Substantia nigra (tissue), 51 donors: ENCODE measurements at places on chromosomes 12 and 14.

DNA sequence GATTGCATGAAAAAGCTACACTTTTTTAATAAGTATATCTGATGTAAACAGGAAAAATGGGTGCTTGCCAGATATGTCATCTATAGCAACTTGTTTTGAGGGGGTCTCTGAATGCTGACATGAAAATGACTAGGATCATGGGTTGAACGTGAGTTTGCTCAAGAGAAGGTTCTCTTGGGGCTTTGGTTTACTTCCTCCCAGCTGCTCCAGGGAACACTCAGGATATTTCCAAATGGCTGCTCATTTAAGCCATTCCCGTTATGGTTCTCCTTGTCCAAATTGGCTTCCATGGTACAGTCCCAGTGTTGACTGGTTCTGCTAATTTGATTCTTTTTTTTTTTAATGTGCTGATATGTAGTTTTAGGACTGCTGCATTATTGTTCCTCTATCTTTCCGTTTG is 118.3 kb downstream of the ETV6 start:
- no peak for DNase-seq

DNA sequence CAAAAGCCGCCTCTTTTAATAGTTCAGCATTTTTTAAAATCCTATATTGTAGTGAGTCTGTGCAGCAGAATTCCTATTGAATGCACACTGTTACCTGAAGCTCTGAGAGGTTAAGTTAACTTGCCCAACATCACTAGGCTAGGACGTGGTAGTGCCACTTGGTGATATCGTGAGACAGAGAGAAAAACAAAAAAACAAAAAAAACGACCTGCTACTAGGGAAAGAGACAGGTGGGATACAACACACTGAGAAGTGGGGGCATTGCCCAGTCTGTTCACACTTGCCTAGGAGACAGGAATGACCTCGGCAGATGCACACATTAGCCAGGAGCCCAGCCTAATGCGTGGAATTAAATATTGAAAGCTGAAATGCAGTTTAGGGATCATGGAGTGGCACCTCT is 129.7 kb upstream of the CCND2 start:
- DNase-seq, result no peak

DNA sequence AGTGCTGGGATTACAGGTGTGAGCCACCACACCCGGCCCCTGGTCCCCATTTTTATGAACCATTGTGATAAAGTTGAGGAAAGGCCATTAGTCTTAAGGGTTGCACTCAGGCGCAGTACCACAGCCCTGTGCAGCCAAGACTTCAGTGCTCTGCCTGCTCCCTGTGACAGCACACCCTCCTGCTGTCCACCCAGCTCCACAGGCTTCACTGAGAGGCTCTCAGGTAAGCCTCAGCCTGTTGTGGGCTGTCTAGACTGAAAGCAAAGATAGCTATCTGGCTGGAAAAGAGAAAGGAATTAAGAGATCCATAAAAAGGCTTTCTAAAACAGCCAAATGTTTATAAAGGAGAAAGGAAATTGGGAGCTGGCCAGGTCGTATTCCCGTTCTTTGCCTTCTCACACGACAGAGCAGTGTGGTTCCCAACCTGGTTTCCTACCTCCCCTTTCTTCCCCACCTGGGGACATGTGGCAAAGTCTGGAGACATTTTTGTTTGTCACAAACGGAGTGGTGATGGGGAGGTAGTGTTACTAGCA is 19.1 kb upstream of the DNM1L start:
- no peak for DNase-seq

DNA sequence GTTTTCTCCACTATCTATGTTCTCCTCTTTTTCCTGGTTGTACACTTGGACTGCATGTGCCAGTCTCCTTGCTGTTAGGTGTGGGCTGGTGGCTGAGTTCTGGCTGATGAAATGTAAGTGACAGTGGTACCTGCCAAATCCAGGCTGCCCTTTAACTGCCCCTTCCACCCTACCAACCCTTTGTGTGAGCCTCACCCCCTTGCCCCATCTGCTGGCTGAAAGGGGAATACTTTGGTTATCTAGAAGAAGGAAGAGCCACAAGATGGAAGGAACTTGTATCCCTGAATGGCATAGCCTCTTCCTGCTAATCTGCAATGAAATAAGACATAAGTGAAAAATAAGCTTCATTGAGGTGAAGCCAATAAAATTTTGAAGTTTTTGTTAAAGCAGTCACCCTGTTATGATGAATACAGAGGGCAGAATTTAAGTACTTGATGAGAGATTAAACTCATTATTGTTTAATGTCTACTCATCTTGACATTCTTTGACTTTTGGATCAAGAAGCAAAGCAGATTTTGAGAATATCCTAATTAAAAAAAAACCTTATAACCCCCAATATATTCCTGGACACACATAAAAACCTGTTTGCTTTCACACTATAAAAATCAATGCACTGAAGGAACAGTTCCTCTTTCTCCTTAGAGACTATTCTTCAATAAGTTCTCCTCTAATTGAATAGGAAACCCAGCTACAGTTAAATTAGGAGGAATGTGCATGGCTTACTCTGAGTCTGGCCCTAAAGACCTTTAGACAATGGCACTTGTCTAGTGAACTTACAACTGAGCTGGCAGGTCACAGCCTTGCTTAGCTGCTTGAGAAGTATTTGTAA is 262.6 kb upstream of the BTG1 start:
- no peak for DNase-seq

DNA sequence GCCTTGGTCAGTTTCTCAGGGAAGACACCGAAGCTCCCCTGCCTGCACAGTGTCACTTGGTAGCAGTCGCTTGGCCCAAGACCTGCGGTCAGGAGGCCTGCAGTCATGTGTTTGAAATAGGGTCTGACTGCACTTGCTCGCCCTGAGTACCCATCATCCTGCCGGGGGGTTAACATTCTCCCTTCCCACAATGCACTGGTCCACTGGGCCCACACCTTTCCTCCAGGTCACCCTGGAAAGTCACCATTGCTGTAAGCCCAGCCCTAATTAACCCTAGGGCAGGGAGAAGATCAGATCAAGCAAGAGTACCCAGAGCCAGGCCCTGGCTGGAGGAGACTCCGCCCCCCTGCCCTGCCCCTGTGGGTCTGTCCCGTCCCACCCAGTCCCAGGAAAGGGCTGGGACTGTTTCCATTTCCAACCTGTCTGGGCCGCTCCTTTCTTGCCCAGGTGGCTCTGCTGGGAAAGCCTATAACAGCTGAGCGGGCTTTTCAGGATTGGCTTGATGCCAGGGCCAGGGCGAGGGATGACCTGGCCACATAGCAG is 87.1 kb downstream of the ZFP36L1 start:
- no peak for DNase-seq

DNA sequence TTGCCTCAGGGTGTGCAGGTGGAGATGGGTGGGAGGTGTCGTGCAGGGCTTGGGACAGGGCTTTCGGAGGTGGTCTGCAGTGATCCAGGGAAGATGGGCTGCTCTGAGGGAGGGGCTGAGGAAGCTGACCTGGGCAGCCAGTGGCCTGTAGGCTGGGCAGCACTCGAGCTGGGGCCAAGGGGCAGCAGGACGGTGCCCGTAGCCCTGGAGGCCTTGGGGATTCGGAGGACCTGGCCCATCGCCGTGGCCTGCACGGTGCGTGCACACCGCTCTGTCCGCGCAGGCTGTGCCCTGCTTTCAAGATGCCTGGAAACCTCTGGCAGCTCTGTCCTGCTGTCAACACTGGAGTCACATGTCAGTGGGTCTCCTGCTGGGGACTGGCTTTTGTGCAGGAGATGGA is 9.1 kb downstream of the PACS2 start:
- no peak for DNase-seq

- DNase-seq, result no peak
Measured at GRCh38 chr12:3199551-3200031, 122.4 kb downstream of the TSPAN9 start.

GRCh38 chr12:106831699-106832098 is 57.2 kb downstream of the RIC8B start:
- DNase-seq, result no peak

DNA sequence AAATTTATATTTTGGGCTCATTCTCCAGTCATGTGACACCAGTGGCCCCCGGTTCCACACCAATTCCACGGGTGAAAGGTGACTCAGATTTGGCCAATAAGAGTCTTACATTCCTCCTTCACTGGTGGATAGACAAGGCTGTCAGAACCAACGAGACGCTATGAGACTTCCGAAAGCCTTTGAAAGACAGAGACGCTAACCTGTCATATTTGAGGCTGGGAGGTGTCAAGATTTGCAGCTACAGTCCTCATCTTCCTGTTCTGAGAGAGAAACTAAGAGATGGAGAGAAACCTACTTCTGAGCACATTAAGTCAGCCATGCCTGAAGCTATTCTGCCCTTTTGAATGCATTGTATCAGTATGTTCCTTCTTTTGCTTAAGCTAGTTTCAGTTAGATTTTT is 171.2 kb downstream of the FLRT2 start:
- DNase-seq, result no peak

GRCh38 chr12:24705741-24706358 is 243.1 kb downstream of the BCAT1 start:
- no peak for DNase-seq

DNA sequence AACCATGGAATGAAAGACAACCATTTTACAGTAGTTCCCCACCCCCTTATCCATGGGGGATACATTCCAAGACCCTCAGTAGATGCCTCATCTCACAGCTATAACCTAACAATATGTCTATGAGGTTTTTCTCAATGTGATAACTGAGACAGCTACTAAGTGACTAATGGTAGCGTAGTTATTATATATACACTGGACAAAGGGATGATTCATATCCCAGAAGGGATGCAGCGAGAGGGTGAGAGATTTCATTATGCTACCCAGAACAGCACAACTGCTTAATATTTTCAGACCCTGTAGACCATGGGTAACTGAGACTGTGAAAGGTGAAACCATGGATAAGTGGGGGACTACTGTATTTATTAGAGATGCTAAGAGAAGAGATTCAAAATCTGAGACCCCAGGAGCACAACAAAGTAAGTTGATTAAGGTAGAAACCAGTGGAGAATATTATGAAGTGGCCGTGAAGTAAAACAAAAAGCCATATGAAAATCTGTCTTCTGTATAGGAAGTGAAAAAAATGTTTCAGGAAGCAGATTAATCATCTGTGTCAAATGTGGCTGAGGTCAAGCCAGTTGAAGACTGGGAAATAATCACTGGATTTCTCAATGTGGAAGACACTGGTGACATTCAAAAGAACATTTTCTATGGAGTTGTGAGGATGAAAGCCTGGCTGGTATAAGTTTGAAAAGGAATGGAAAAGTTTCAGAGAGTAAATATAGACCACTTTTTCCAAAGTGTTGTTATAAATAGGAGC is 77.2 kb downstream of the RPL10L start:
- no peak for DNase-seq

DNA sequence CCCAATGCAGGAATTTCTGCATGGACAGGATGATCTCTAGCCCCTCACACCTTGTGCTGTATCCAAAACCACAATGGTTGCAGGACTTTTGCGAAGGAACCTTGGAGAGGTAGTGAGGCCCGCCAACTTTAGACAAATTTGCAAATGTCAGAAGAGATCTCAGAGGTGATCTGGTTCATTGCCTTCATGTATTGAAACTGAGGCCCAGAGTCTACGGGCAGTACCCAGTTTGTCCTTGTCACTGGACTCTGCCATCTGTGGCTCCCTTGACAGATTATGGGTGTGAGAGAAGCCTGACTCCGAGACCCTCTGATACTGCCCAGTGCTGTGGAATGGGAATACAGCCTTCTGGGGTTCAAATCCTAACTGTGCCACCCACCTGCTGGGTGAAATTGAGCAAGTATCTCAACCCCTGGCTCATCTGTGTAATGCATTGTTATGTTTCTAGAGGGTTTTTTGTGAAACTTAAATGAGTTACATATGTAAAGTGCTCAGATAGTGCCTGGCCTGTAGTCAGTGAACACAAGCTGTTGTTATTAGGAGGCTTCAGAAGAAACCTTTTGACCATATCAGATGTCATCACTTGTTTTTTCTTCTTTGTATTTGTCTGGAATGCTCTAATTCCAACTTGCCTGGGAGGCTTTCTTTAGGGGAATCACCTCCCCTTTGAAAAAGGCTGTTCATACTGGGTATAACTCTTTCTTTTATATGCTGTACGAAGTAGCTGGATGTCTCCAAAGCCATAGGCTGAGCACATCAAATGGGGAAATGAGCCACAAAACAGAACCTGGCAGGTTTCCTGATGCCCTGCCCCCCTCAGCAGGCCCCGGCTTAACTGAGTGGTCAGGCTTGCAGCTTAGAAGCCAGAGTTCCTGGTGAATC is 71.4 kb upstream of the SRSF5 start:
- DNase-seq, result peak; percentile 50

- DNase-seq, result no peak
Measured at GRCh38 chr14:23566112-23566777, 1.3 kb downstream of the AP1G2 start.

DNA sequence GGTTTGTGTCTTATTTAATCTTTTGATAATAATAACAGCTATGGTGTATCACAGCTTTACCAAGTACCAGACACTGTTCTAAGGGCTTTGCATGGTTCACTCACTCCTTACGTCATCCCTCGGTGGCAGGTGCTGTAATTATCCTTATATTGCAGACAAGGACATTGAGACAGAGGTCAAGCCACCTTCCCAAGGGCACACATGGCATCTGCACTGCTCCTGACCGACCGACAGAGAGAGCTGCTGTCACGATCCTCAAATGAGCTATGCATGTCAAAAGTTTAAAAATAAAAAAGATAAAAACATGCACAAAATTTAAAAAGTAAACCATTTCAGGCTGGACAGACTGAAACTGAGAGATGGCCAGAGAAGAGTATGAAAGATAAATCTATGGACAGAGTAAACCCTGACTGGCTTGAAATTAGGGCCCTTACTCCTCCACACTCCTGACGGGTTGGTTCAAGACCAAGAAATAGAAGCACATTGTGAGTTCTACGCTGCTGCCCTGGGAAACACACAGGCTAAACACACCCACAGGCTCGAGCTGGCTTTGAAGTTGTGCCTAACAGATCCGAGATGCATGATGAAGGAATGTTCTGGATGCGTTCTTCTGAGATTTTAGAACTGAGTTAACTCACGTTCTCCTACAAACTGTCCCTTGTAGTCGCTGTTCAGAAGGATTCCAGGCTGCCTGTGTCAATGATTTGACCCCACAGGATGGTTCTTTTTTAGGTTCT is 268.7 kb downstream of the ZFP36L1 start:
- no peak for DNase-seq

DNA sequence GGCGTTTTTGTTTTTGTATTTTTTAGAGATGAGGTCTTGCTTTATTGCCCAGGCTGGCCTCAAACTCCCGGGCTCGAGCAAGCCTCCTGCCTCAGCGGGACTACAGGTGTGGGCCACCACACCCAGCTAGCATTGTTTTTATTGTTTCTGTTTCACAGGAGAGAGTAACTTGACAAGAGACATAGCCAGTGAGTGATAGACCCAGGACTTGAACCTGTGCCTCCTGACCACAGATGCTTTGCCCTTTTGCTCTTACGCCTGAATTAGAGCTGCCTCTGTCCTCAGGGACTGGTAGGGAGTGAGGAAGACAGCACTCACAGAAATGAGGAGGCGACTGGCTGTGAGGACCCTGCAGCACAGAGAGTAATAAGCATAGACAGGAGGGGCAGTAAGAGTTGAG is 2.3 kb downstream of the EVL start:
- DNase-seq, result no peak

GRCh38 chr12:45050751-45051571 is at the start of gene DBX2:
DBX2 (minus strand) TSS chr12:45051099; CDS start chr12:45050927, 172 bp downstream.
- DNase-seq, result no peak
